Heart left ventricle (tissue), 16 donors: ENCODE measurements at places on chromosomes 11 and 22. TPM values are rescaled to one million over a fixed set of nuclear protein-coding genes. Genes with fewer than 3 reads are reported as not detected.

CYP2D6 gene
- 0.37 TPM for total RNA-seq

SPON1 gene
- 5.6 TPM for total RNA-seq

C11orf87 gene
- total RNA-seq = not detected

C22orf31 gene
- total RNA-seq = 0.40 TPM

DNA sequence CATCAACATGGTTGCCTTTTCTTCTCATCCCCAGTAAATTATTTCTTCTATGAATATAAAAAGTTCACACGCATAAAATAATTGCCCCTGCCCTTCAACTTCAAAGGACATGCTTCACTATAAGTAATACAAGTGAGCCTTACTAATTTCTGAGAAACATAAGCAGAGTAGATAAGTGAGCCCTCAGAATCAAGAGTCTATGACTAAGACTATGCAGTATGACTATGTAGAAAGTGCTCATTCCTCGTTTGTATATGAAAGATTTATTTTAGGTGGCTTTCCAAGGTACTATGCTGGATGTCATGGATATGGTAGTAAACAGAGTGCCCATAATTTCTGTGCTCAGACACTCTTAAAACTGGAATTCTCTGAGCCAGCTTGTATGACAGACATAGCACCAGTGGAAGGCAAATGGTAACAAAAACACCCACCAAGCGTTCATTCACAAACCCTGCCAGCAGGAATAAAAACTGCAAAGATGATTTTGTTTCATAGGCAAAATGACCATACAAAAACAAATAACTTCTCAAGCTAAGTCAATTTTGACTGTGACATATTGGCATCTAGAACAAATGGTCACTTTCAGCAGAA, 189.8 kb downstream of the CADM1 start:
- no peaks in the 10 kb centered on the region for H3K27me3 ChIP-seq
- no peak for DNase-seq
- no peaks in the 10 kb centered on the region for H3K36me3 ChIP-seq
- no peak overlapping the region for H3K4me3 ChIP-seq

C1QTNF5 gene
- 23.4 TPM for total RNA-seq

- no peaks in the 10 kb centered on the region for H3K27me3 ChIP-seq
- H3K4me1 ChIP-seq = peaks cover 56% of the 10 kb centered on the region
- H3K27ac ChIP-seq = peak overlapping the region; percentile 52
- peak; percentile 88 for DNase-seq
- peaks cover 43% of the 10 kb centered on the region for H3K36me3 ChIP-seq
Observed at GRCh38 chr11:46696212-46696558, 4.2 kb downstream of the ARHGAP1 start.

- peaks cover 16% of the 10 kb centered on the region for H3K36me3 ChIP-seq
- H3K27me3 ChIP-seq = no peaks in the 10 kb centered on the region
- H3K4me3 ChIP-seq = peak overlapping the region; percentile 84
- peak overlapping the region; percentile 93 for H3K27ac ChIP-seq
Observed at GRCh38 chr11:33040033-33040861, 875 bp downstream of the TCP11L1 start.
